ENCODE measurements at places on chromosomes 2 and 18.

DNA sequence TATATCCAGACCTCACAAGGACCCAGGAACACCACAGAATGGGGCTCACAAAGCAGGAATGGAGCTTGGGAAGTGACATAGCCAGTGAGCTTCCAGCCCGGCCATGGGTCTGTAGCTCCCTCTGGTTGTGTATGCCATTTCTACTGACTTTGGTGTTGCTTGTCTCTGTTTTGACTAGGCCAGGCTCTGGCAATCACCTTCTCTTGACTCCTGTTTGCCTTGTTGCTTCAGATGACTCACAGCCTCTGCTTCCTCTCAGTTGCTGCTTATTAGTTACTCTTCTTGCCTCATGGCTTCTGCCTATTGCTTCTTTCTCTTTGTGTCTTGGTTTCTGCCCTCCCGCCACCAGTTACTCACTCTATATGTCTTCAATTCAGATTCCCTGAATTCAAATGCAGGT lies 15.8 kb upstream of the IER3IP1 start:
- DNase-seq, result no peak

DNA sequence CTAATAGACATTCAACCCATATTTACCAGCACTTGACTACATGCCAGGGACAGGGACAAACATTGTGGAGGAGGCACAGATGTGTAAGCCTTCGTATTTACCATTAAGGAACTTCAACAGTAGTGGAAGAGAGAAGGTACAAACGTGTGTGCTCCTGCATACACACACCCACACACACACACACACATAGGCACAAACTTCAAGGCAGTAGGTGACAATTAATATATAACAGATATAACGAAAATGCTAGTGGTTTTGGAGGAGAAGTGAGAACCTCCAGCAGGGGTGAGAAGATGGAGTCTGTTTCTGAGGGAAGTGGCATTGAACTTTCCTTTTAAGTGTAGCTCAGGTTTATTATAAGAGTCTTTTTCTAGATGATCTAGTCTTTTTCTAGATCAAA lies 231.1 kb downstream of the SETBP1 start:
- DNase-seq, result peak; percentile 69

GRCh38 chr2:85326406-85327159 lies 1.2 kb downstream of the TGOLN2 start:
- DNase-seq, result no peak

GRCh38 chr2:43293744-43294695 lies 67.6 kb upstream of the ZFP36L2 start:
- DNase-seq, result no peak

DNA sequence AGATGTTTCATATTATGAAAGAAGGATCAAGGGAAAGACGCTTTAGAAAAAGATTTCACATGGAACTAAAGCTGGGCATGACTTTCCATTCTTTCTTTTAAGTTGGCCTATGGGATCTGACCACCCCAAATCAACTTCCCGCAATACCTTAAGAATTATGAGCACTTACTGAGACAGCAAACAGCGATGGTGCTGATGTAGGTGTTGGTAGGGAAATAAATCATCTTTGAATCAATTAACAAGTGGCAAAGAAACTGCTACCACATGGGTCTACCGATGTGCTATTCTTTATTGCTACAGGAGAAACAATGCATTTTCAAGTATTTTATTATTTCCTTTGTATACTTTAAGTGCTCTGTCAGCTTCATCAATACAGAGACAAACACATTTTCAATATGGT lies 239.6 kb downstream of the PIEZO2 start:
- DNase-seq, result no peak

DNA sequence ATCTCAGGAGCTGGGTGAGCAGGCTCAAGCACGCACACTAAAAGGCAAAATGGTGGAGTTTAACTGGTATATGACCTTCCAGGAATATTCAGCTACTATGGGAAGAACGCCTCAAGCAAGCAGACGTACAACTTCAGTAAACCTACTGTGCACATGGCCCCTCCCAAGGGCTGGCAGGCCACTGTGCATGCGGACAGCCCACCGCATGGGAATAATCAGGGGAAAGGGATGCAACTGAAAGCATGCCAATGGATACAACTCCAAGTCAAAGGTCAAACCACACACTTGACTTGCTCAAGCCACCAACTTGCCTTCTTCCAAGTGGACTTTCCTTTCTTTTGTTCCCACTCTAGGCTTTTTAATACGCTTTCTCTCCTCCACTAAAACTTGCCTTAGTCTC lies 121.6 kb upstream of the SNTG2 start:
- DNase-seq, result no peak

DNA sequence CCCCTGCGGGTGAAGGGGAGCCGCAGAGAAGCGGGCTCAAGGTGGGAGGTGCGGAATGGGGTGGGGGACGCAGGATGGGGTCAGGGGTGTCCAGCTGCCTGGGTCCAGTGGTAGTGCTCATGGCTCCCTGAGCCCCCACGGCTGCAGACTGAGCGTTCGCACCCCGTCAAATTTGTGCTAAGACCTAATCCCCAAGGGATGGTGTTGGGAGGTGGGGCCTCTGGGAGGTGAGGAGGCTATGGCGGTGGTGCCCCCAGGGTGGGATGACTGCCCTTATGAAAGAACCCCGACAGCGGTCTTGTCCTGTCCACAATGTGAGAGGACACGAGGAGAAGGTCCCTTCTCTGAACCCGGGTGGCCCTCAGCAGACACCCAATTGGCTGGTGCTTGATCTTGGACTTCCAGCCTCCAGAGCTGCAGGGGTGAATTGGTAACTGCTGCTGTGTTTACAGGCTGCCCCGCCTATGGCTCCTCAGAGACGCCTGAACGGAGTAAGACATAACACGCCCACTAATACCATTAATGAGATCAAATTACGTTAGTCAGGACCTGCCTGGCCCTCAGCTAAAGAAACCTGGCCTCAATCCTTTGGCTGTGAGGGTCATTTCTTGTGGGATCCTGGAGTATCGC lies 42.6 kb downstream of the PXDN start:
- no peak for DNase-seq

- DNase-seq, result no peak
Measured at GRCh38 chr18:74268933-74269620, 22.7 kb downstream of the CYB5A start.

DNA sequence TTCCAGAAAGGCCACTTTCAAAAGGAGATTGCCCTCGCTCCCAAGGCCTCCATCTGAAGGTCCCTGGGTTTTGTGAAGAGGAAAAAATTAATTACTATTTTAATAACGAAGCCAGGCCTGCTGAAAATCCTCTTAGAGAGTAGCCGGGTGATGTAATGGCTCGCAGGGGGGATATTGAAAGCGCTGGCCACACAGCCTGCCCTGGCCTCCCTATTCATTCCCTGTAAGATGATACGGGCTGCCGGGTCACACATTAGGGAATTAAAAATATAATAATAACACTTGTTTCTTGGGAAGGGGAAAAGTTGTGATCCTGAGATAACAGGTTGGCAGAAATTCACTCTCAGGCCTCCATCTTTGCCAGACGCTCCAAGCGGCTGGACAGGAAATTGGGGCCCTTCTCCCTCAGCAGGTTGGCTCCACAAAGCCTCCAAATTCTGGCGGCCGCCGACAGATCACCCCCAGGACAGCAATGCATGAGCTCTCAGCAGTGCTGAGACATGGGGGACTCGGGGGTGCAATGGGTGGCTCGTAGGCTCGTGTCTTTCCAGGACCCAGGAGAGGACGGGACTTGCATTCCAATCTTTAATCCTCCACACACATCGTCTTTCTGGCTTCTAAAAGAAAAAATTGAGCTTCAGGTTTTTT lies 299.9 kb upstream of the SALL3 start:
- no peak for DNase-seq

- DNase-seq, result no peak
Measured at GRCh38 chr18:50358844-50359243, 16.0 kb upstream of the SKA1 start.

DNA sequence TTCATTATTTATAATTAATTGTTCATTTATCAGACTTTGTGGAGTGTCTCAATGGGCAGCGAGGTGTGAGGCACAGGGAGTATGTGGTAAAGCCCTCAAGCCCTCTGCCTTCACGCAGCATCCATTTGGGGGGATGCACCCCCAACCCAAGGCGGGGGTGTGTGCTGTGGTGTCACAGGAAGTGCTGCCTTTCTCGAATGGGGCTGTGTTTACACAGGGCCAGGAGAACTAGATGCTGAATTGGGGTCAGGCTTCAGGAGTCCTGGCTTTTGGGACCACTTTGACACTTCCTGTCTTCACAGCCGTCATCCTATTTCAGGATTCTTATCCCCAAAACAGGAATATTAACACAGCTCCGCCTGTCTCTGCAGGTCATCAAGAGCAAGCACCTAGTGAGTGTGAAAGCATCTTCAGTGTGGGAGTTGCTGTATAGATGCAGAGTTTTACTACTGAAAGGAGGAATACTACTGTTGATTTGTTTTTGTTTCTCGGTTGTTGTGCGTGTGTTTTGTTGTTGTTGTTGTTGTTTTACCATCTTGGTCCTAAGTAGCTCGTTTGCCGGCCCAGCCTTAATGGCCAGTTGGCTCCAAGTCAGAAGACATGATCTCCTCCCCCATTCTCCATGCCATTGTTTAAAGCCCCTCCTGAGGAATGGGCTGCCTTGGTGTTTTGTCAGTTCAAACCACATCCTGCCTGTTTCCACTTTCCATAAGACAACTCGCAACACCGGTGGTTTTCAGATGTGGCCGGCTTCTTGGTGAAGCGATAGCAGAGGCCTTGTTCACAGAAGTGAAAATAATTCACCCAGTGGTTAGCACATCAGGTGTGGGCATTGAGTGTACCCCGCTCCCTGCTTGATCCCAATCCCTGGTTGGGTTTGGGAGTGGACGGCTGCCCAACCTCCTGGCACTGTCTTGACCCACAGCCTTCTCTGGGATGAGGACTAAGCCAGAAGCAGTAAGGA lies 221.3 kb downstream of the BCL2 start:
- DNase-seq, result no peak

DNA sequence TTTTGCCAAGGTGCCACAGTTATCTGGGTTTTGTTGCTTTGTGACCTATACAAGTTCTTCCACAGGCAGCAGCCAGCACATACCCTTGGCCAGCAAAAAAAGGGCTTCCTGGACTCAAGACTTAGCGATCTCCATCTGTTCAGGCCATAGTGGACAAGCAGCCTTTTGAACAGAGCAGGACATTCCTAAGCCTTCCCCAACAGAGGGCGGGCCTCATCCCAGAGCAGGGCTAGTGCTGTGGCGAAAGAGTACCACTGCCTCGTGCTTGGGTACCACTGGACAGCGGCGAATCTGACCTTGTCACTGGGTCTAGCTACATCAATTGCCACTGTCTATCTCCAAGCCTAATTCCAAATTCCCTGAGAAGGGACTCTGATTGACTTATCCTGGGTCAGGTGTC lies 56.4 kb downstream of the NAB1 start:
- no peak for DNase-seq

- DNase-seq, result peak; percentile 22
Measured at GRCh38 chr2:241036964-241037421, 38.6 kb downstream of the SNED1 start.

DNA sequence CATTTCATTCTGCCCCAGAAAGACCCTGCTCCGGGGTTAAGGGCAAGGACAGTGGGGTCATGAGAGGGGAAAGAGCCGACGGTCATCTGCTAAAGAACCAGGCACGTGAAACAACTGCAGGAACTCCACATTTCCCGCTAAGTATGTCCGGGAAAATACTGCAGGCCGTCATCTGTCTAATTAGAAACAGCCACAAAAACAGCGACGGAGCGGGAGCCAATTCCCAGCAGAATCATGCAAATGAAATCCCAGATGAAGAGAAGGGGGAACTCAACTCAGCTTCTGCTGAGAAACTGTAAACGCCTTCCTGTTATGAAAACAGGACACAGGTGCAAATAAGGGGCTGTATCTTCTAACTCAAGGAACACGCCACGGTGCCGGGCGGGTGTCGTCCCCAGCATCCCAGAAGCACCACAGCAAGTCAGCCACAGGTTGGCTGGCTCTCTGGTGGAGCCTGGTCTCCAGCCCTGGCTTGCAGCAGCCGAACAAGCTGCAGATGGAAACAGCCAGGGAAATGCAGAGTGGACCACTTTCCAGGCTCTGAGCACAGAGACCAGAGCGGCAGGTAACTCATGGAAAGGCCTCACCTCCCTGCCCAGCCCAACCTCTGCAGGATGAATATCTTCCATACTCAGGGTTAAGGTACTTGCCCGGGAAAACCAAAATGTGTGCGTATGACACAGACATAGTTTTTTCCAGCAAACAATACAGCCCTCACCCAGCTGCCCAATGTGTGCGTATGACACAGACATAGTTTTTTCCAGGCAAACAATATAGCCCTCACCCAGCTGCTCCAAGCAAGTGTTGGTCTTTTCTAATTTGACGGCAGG lies 28.9 kb downstream of the PXDN start:
- DNase-seq, result peak; percentile 29

Measured in DMS153 (cell line).